ENCODE measurements at places on chromosomes 1 and 21.

DNA sequence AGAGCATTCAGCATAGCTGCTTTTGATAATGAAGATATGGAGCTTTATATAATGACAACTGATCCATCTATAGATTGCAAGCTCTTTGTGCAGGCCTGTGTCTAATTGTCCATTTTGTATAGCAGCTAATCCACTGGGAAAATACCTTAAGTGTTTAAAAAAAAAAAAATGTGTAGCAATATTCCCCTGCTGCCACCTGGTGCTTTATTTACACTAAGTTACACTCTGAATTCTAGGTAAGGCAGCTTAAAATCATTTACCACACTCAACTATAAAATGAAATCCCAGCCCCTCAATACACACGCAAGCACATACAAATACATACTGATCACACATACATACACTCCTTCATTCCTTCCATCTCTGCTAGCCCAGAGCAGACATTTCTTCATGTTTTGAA lies 49.1 kb upstream of the BCL9 start:
- no peak for DNase-seq

GRCh38 chr1:46087891-46088290 lies 44.5 kb downstream of the PIK3R3 start:
- DNase-seq, result no peak

DNA sequence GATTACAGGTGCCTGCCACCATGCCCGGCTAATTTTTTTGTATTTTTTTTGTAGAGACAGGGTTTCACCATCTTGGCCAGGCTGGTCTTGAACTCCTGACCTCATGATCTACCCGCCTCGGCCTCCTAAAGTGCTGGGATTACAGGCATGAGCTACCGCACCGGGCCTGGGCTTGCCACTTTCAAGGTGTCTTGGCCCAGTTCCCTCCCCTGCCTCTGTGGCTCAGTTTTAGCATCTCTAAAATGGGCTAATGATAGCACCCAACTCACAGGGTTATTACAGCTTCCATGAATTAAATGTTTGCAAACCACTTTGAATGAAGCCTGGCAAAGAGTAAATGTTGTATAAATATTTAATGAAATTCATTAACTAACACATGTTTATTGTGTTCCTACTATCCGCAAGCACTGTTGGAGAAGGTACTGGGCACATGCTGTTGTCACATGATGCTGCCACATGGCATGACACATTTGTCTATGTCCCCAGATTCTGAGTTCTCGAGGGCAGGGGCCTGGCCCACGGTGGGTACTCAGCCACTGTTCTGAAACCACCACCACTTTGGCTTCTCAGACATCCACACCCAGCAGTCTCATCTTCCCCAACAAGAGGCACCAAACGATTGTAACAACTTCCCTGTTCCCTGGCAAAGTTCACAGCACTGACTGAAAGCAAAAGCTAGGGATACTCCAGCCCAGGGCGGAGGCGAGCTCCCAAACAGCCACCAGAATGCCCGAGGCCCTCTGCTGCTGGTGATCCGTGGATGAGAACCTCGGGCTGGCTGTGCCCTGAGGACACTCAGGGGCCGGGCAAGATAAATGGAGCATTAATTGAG lies 9.7 kb downstream of the IFFO2 start:
- no peak for DNase-seq

DNA sequence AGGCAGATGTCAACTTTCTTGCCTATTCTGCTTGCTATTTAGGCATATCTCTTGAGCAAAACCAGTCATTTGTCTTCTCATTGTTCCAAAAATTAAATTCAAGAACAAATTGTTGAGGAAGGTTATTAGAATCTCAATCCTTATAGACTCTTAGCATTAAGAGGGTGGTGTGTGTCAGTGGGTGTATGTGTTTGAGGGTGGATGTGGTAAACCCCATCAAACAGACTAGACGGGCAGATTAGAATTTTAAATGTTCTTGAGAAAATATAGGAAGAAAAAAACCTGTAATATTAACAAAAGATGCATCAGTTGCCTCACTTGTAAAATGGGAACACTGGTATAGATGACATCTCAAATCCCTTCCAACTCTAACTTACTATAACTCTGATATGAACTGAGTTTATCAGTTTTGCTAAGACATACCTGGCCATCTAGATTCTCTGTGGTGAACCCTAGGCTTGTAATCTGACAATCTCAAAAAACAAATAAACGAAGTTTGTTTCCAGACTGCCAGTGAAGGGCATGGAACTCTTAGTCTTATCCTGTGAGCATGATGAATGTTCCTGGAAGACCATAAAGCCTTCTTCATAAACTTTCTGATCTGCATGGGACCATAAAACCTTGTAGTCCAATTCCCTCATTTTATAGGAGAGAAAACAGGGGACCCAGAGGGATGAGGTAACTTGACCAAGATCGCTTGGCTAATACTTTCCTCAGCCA lies 176.3 kb upstream of the SGIP1 start:
- DNase-seq, result no peak

GRCh38 chr1:34270181-34270580 lies 93.5 kb downstream of the C1orf94 start:
- DNase-seq, result no peak

GRCh38 chr1:31699341-31699891 lies 4.4 kb downstream of the COL16A1 start:
- no peak for DNase-seq

DNA sequence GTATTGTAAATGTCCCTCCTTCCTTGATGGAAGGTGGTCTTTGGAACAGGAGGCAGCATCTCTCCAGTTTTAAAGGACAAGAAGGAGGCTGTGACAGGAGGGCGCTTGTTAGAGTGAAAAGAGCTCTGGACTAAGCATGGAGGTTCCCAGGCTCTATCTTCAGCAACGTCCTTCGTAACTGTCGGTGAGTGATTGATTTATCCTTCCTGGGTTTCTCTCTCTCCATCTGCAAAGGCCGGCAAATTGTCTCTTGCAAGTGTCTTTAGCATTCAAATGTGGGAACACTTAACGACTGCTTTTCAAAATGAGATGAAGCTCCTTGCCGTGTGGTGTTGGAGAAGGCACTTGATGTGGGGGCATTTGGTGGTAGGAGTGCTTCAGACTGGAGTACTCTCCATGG lies 15.2 kb downstream of the S100A11 start:
- no peak for DNase-seq

GRCh38 chr1:29746076-29746665 lies 509.8 kb downstream of the PTPRU start:
- no peak for DNase-seq

DNA sequence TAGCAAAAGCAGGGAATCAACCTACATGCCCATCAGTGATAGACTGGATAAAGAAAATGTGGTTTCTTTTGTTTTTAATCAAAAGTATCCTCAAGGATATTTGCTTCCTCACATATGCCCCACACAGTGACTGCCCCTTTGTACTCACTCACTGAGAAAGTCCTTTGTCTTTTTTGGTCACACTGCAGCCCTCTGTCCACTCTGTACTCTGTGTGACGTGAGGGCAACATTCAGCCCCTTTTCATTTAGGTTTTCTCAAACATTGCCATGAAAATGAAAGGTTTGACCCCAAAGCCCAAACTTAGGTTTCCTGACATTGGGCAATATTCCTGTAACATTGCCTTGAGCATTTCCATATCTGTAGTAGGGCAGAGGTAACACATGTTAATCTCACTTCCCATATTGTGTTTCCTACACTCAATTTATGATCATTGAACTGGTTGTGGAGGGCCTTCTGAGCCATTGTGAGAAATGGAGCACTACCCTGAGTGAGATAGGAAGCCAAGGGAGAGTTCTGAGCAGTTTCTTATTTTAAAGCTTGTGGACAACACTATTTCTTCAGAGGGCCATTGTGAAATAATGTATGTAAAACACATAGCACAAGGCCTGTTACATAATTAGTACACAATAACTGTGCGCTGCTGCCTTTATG lies 501.9 kb upstream of the C1orf87 start:
- DNase-seq, result no peak

- no peak for DNase-seq
These were observed 33.3 kb downstream of the TMPRSS15 start for GRCh38 chr21:18370301-18370700.

DNA sequence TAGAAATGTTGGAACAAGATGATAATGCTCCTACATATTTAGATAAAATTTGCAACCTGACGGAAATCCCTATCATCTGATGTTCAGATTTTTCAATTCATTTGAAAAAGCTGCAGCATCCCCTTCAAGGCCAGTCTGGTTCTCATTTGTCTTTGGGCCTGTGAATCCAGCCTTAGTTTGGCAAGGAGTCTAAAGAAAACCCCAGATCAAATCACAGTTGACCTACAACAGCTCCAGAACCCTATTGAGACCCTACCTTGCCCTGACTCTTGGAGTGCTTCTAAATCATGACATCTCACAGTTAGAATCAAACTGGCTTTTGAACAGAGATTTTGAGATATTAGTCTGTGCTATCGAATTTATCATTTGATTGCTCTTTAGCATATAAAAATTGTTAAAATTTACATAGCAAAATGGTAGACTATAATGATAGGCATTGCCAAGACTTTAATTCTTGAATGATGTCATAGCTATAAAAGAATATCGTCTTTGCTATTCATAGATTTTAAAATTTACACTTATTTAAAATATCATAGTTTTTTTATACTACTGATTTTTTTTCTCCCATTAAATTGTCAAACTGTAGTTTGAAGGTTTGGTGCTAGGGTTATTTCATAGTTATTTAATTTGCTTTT lies 2.2 kb downstream of the PPP2R5A start:
- no peak for DNase-seq

DNA sequence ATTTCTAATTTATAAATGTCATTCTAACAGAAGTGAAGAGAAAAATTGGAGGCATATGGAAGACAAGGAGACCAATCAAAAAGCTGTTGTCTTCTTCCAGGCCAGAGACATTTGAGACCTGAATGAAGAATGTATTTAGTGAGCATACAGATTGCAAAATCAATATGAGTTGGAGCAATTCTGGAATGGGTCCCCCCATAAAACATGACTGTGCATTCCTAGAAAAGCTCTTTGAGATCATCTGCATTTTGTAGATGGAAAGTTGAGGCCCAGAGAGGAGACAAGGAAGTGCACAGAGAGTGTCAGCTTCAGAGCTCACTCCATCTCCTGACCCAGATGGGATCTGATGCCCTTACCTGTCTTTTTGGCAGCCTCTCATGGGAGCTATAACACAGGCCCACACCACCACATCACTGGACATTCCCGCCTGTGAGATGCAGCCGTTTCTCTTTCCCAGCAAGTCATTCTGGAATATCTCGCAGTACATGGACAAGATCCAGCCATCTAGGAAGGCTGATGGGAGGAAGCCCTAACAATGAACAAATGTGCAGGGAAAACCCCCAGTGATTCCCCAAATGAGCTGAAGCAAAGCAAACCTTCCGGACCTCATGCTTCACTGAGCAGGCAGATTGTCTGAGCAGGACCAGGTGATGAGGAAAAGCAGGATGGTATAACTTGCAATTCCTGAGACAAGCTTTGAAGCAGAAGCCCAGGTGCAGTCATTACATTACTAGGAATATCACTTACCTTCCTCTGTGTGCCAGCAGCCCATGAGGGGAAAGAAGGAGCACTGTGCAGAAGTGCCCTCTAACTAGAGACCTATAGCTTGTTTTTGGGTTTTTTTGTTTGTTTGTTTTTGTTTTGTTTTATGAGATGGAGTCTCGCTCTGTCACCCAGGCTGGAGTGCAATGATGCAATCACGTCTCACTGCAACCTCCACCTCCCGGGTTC lies 445.6 kb downstream of the PLPP3 start:
- DNase-seq, result no peak

GRCh38 chr1:41700986-41701535 lies 216.6 kb upstream of the EDN2 start:
- no peak for DNase-seq

DNA sequence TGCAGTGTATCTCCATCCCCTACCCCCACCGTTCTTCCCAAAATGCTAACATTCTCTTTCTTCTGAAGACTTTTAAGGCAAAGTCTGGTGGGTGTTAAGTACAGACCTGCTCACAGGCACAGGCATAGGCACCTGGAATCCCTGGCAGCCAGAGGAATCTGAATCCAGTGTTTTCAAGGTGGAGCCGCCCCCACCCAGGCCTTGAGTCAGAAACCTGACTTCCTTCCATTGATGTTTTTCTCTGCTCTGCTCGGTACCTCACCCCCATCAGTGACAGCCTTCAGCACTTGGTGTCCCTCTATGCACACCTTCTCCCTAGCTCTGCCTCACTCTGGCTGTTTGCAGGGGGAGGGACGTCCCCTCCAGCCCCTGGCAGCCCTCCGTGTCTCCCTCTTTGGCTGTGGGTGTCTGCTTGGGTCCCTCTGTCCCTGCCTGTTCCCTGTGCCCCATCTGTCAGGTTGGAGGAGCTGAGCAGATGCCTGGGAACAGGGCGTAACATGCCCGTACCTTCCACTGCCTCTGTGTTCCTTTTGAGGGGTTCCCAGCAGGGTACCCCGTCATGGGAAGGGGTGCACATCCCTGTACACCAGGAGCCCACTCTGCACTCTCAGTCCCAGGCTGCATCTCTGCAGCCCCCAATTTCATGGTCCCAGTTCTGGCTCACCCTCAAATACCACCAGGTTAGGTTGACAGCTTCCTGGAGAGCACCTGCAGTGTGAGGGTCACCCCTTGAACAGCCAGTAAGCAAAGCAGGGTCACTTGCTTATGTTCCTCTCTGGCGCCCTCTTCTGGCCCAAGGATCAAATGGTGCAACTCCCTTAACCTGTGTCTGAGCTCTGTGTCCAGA lies 6.7 kb downstream of the NCDN start:
- DNase-seq, result peak; percentile 67

DNA sequence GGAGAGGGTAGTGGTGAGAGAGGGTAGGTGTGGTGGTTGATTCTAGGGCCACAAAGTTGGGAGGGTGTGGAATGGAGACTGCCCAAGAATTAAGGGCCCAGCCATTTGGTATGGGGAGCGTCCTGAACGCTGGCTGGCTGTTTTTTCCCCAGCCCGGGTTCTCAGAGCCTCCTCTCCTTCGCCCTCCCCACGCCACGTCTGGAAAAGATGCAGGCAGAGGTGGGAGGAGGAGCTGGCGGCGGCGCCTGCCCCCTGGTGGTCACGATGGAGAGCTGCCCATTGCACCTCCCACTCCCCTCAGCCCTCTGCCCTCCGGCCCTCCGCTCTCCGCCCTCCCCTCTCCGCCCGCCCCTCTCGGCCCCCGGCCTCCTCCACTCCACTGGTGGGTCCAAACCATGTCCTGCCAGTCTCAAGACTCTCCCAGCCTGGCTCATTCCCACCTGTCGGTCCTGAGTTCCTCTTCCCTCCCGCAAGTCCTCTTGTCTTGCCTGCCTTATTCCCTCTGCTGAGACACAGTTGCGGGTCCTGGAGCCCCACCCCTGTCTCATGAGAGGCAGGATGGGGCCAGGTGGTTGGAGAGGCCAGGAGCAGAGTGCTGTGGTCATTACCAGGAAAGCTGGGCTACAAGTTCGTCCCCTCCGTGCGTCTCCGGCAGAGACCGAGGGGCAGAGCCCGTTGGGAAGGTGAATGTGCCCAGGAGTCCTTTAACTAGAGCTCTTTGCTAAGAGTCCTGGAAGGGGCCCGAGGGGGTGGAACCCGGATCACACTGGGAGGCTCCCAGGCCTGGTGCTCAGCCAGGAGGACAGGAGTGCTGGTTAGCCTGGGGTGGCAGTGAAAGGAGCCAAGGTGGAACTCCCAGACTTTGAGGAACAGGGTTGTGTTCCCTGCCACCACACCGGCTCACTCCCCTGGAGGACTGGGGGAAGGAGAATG lies 22.6 kb downstream of the ETNK2 start:
- DNase-seq, result peak; percentile 25
